Left lobe of liver (tissue), 2 donors: ENCODE measurements at places on chromosomes 5 and 9. TPM values are rescaled to one million over a fixed set of nuclear protein-coding genes. Genes with fewer than 3 reads are reported as not detected.

DNA sequence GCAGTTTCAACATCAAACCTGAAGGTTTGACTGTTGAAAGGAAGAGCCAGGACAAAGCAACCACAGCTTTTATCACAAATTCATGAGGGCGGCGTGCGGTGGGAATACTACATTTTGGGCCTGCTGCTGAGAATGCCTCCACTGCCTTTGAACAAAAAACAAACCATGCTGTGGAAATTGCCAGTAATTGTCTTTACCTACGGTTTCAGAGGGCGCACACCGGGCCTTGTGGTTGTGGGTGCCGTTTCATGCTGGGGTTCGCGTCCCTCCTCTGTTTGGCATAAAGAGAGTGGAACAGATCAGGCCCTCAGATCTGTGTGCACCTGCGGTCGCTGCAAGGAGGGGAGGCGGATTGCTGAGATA is 27.6 kb upstream of the TCF7 start:
- DNase-seq = no peak

SUSD3 gene
- total RNA-seq = 49.7 TPM

DNA sequence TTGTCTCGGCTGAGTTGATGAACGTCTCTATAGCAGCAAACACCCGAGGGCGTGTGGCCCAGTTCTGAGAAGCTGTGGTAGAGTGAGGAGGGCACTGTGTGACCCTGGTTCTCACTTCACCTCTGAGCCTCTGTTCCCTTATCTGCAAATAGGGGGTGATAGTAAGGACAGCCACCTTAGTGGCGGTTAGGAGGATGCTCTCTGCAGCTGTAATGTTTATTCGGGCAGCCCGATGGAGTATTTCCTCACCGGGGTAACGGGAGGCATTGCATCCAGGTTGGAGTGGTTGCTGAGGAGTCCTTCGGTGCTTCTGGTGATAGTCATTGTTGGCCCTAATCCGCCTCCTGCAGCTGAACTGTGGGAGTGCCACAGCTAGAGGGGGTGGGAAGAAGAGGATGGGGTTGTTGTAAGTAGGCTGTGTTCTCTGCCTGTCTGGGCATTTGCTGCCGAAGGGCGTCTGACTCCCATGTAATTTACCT is 13.9 kb downstream of the PRRC2B start:
- DNase-seq = no peak

DNA sequence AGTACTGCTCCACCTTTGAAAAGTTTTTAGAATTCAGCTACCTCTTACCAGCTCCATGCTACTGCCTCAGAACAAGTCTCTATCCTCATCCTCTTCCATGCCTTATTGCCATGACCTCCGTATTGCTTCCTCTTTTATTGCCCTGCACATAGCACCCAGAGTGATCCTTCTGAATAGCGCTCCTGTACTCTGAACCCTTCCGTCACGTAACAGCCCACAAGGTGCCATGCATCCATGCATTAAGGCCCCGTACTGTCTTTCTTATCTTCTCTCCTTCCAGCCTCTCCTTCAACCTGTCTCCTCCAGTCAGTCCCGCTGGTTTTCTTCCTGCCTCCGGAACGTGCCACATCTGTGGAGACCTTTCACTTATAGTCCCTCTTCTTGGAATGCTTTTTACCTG is 273.3 kb upstream of the SEMA6A start:
- no peak for DNase-seq

DNA sequence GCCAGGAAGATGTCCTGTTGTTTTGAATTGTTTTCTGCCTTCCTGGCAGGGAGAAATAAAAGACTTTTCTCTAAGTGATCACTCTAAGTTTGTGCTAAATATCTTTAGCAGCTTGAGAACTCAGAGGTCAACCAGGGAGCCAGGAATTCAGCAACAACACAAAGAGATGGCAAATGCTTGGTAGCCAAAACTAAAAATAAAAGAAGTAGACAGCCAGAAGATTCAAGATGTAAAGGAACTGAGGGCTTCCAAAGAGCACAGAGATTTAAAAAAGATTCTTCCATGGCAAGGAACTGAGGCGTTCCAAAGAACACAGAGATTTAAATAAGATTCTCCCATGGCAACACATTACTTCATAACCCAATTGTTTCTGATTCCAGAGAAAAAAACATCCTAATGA is 9.6 kb downstream of the DNAH5 start:
- DNase-seq = no peak

GRCh38 chr5:10534561-10535530 is 29.0 kb upstream of the ANKRD33B start:
- no peak for DNase-seq

PRSS3 gene
- 5.3 TPM for total RNA-seq

DNA sequence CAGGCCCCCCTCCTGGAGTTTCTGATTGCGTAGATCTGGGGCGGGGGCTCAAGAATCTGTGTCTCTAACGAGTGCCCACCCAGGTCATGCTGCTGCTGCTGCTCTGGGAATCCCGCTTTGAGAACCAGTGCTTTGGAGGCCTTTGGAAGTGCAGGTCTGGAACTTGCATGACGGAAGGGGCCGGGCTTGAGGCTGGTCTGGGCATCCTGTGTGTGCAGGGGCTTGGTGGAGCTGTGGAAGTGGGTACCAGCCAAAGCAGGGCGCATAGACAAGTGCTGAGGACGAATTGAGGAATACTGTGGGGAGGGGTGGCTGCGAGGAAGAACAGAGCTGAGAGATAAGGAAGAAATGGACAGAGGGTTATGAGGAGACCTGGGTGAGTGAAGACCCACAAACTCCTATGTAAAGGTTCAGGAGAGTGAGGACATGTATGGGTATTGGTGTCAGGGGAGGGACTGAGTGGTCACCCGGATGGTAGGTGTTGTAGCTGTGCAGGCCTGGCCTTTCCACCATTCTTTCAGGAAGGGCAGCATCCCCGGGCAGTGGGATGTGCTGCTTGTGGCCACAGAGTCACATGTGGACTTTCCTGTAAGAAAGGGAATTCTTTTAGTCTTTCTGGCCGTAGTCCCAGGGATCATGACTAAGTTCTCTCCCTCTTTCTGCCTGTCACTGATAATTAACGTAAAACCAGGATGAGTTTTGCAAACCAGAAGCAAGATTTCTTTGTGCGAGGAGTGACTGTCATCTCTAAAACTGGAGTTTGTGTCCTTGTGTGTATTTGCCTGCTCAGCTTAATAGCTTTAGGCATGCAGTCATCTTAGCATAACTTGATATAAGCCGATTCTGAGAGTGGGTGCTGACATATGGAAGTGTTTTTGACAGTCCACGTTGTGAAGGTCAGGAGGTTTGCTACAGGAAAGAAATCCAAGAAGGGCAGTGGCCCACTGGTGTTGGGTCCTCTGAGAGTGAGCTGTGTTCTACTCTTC is 43.3 kb upstream of the TJP2 start:
- peak; percentile 34 for DNase-seq

UNC13B gene
- 21.4 TPM for total RNA-seq

- no peak for DNase-seq
These were observed 286.5 kb downstream of the KCTD16 start for GRCh38 chr5:144457160-144457559.

DNA sequence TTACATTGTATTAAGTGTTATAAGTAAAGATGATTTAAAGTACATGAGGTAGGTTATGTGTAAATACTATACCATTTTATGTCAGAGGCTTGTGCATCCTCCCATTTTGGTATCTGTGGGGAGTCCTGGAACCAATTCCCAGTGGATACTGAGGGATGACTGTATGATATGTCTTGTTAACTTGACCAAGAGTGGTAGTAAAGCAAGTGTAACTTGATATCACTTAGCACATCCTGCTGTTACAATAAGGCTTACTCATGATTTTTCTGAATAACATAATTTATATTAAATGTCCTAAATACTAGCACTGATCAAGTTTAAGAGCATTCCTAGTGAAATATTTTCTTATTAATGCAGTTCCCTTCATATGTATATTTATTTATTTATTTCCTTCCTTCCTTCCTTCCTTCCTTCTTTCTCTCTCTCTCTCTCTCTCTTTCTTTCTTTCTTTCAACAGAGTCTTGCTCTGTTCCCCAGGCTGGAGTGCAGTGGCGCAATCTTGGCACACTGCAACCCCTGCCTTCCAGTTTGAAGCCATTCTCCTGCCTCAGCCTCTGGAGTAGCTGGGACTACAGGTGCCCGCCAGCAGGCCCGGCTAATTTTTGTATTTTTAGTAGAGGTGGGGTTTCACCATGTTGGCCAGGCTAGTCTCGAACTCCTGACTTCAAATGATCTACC is 7.5 kb downstream of the NDFIP1 start:
- DNase-seq = no peak

PCDHB2 gene
- 0.08 TPM for total RNA-seq

PRDM12 gene
- 0.08 TPM for total RNA-seq

DNA sequence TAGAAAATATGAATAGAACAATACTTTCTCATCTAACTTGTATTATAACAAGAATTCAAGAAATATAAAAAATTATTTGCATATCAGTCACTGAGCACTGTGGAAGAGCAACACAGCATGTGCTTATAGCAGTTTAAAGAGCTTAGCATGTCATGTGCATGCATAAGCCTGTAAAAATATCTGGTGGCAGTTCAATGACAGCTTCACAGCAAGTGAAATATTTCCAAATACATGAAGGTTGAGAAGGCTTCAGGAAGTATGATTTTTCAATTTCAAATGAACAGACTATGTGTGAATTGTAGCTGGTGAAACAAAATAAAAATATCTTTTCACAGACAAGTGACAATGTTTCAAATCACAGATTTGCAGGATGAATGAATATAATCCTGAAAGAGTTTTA is 128.5 kb downstream of the PRDM9 start:
- no peak for DNase-seq

DNA sequence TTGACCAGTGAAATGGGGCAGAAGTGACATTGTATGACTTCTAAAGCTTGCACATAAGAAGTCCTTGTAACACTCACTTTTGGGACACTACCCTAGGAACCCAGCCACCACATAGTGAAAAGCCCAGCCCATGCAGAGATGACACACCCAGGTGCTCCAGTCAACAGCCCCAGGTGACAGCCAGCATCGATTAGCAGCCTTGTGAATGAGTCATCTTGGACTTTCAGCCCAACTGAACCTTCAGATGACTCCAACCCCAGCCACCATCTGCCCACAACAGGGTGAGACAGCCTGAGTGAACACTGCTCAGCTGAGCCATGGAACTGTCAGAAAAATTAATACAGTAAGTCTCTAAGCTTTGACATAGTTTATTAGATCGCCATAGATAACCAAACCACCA is 458.6 kb downstream of the ZSWIM6 start:
- DNase-seq = peak; percentile 50

- no peak for DNase-seq
These were observed 589 bp downstream of the CKS2 start for GRCh38 chr9:89311346-89312221.

GRCh38 chr5:132475987-132476875 is 14.3 kb downstream of the IRF1 start:
- peak; percentile 89 for DNase-seq

NR2F1-AS1 gene
- 1.8 TPM for total RNA-seq

DNA sequence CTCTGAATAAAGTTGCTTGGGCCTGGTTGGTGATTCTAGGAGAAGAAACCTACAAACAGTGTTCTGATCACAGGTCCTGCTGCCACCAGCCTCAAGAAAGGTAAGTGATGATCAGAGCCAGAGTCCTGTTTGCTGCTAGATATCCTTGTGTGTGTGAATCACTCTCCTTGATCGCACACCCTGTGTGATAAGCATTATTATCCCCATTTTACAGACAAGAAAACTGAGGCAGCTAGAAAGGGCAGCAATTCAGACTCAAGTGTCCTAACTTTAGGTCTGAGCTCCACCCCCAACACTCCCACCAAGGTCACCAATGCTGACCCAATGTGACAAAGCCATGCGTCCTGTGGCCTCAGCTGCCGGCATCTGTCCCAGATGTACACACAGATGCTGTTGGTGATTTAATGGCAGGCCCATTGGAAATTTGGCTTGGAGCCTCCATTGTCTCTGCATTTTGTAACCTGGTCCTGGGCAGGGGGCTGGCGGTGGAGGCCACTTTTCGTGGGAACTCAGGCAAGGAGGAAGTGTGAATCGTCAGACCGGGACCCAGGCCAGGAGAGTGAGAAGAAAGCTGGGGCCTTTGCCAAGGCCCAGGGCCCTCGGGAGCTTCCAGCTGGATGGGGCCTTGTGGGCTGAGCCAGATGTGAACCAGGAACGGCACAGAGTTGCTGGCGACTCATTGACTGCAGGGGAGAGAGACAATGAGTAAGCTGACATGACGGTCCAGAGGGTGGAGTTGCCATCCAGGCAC is 29.8 kb upstream of the GGTA1 start:
- peak; percentile 69 for DNase-seq

APBA1 gene
- total RNA-seq = 19.7 TPM

GRIA1 gene
- not detected for total RNA-seq

DNA sequence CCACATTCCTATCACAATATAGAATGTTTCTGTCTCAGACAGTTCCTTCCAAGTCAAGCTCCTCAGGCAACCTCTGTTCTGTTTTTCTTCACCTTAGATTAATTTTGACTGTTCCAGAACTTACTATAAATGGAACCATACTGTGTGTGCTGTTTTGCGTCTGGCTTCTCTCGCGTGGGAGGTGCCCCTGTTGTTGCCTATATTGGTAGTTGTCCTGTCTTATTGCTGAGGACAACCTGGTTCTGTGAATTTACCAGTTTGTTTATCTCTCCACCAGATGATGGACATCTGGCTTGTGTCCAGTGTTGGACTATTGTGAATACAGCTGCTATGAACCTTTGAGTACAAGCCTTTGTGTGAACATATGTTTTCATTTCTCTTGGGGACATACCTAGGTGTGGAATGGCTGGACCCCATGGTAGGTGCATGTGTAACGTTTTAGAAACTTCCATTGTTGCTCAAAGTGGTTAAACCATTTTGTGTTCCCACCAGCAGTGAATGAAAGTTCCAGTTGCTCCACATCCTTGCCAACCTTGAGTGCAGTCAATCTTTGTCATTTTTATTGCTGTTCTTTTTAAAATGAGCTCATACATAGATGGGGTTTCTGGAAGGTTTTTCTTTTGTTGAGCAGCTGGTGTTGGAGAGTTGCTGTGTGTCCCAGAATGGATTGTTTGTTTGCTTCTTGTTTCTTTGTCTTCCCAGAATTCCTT is 18.1 kb downstream of the HMCN2 start:
- DNase-seq = no peak

GRCh38 chr5:41009232-41009631 is 61.9 kb downstream of the MROH2B start:
- no peak for DNase-seq

DNA sequence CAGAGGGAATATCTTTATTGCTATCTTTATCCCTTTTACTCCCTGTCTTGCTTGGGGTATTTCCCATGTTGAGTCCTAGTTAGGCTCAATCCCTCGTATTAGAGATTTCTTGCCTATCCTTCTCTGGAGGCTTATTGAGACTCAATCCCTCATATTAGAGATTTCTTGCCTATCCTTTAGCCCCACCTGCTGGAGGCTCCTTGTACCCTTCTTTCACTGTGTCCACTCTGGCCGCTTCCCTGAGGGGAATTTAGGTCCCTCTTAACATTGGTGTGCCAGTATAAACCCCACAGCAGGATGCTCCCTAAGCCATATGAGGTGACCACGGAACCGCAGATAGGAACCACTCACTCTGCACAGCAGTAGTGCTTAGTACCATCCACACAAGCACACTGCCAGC is 110.7 kb upstream of the MAMDC2 start:
- DNase-seq = no peak

- DNase-seq = no peak
These were observed 157.4 kb upstream of the OTULINL start for GRCh38 chr5:14424011-14424685.
